Lower lobe of right lung (tissue), 2 donors: ENCODE measurements at places on chromosomes 5 and 9. TPM values are rescaled to one million over a fixed set of nuclear protein-coding genes. Genes with fewer than 3 reads are reported as not detected.

- DNase-seq = no peak
- H3K4me1 ChIP-seq = no peaks in the 10 kb centered on the region
- H3K36me3 ChIP-seq = no peaks in the 10 kb centered on the region
- H3K27me3 ChIP-seq = no peaks in the 10 kb centered on the region
- H3K27ac ChIP-seq = no peak overlapping the region
- H3K4me3 ChIP-seq = no peak overlapping the region
Observed at GRCh38 chr5:133317558-133317957, 265.7 kb downstream of the HSPA4 start.

- H3K4me1 ChIP-seq = no peaks in the 10 kb centered on the region
- DNase-seq = no peak
- no peak overlapping the region for H3K4me3 ChIP-seq
- no peaks in the 10 kb centered on the region for H3K36me3 ChIP-seq
- H3K27me3 ChIP-seq = no peaks in the 10 kb centered on the region
Observed at GRCh38 chr9:101098392-101098791, 69.9 kb downstream of the PLPPR1 start.

GRCh38 chr5:103232393-103232999, 26.1 kb upstream of the MACIR start:
- no peak for DNase-seq
- H3K27me3 ChIP-seq = no peaks in the 10 kb centered on the region
- H3K36me3 ChIP-seq = no peaks in the 10 kb centered on the region
- H3K4me1 ChIP-seq = no peaks in the 10 kb centered on the region

SLC36A2 gene
- not detected for total RNA-seq

WDR38 gene
- total RNA-seq = 6.6 TPM
